Stromal cell of bone marrow (primary cell): ENCODE measurements at places on chromosomes 16 and 17.

GRCh38 chr16:59067205-59067604 is 333.1 kb upstream of the GOT2 start:
- no peak for DNase-seq

- DNase-seq, result no peak
Observed at GRCh38 chr16:88844419-88845036, 12.2 kb downstream of the GALNS start.

DNA sequence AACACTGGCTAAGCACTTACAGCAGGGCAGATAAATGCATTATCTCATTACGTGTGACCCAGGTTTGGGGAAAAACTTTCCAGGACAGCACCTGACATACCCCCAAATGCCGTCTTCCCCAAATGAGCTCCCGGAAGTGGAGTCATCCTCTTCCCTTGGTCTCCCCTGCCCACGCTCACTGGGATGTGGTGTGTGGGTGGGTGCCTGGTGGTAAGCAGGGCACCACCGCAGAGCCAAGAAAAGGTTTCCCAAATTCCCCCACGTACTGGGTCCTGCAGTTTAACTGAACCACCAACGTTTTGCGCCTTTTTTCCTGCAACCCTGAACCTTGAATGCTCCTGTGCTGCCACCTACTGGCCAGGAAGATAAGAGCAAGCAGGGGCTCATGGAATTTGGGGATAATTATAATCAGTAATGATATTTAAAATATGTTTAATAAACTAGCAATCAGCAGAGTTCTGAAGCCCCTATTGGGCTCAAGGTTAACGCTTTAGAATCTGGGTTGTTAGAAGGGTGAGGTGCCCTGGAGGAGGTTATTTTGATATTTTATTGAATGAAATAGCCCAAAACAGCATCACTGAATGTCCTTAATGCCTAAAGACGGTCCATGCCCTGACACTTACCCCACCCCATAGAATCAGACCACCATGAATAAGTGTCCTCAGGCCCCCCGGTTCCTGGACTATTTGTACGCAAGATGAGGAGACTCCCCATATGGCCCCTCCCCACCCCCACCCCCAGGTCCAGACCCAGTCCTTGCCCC is 8.0 kb downstream of the SPPL2C start:
- peak; percentile 18 for DNase-seq

DNA sequence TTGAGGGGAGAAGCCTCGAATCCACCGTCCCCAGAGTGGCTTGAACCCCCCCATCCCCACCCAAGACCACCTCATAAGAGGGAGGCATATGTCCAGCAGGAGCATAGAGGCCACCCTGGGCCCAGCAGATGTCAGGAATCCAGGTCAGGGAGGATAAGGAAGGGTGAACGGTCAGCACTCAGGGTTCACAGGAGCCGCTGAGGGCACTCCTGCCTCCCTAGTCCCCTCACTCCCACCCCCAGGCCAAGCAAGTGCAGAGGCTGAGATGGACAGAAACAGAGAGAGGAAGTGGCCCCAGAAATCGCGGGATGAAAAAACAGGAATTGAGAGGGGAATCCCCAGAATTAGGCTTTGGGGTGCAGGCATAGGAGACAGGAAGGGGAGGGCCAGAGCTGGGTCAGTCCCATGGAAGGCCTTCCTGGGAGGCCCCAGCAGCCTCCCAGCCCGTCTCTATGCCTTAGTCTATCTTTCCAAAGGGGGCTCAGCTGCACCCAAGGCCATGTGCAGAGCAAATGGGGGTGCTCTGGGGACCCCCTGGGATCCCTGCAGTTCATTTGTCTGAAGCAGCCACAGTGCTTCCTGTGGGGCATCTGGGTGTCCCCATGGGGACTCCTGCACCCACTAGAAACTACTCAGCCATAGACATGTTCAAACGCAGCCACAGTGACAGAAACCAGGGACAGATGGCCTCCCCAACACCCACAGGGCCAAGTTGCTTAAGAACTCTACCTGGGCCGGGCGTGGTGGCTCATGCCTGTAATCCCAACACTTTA is 1.7 kb downstream of the CMTM3 start:
- no peak for DNase-seq

DNA sequence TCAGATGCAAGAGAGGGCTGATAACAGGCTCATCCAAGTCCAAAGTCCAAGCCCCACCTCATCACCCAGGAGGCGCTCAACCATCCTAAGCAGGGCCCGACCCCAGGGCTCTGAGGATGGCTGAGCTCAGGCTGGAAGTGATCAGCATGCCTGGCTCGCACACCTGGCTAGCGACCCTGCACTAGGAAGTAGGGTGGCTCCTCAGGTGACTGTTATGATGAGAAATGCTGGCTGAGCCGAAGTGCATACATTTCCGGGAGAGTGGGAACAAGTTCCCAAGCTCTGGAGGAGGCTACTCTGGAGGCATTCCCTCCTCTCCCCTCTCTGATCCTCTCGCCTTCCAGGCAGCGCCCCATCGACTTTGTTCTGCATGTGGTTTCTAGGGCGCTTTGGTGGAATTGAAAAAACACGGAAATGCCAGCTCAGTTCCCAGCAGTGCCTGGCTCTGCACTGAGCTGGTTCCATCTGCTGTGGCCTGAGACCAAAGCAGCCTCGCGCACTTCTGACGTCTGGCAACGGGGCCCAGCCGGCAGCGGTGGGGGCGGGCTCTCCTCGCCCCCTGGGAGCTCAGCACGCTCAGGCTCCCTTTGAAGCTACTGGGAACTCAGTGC is 130.3 kb downstream of the IRF8 start:
- DNase-seq, result no peak

GRCh38 chr17:19673623-19674022 is 25.1 kb downstream of the ALDH3A2 start:
- DNase-seq, result no peak

GRCh38 chr16:69243479-69243878 is 56.5 kb downstream of the SNTB2 start:
- DNase-seq, result peak; percentile 51

GRCh38 chr17:2904135-2904534 is 107.9 kb downstream of the RAP1GAP2 start:
- no peak for DNase-seq

DNA sequence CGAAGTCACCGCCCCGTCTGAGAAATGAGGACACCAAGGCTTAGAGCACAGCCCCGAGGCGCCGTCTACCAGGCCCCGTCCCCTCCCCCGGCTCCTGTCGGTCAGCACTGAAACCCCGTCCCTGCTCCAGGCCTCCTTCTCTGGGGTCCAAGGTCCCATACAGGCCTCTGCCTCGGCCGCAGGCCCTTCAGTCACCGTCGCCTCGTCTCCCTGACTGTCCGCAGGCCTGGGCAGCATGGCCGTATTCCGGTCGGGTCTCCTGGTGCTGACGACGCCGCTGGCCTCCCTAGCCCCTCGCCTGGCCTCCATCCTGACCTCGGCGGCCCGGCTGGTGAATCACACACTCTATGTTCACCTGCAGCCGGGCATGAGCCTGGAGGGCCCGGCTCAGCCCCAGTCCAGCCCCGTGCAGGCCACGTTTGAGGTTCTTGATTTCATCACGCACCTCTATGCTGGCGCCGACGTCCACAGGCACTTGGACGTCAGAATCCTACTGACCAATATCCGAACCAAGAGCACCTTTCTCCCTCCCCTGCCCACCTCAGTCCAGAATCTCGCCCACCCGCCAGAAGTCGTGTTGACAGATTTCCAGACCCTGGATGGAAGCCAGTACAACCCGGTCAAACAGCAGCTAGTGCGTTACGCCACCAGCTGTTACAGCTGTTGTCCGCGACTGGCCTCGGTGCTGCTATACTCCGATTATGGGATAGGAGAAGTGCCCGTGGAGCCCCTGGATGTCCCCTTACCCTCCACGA is 617 bp downstream of the COASY start:
- no peak for DNase-seq

GRCh38 chr17:17750881-17751280 is 69.6 kb downstream of the RAI1 start:
- no peak for DNase-seq

GRCh38 chr17:7835814-7836595 is 2.0 kb downstream of the KDM6B start:
- DNase-seq, result peak; percentile 65

DNA sequence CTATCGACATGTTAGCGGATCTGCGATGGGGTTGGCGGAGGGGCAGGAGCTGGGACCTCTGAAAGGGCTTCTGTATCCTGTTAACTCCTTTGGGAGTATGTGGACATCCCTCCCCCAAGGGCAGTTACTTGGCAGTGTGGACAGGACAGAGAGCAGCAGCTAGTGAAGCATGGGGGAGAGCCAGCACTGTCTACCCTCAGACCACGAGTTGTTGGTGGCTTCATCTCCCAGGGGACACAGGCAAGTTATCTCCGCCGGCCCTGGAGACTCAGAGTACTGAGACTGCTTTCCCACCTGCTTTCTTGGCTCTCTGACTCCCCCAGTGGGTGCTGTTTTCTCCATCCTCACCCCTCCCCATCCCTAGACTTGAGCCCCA is 5.3 kb upstream of the GFAP start:
- no peak for DNase-seq

- no peak for DNase-seq
Observed at GRCh38 chr17:19336938-19337711, 25.4 kb downstream of the B9D1 start.

DNA sequence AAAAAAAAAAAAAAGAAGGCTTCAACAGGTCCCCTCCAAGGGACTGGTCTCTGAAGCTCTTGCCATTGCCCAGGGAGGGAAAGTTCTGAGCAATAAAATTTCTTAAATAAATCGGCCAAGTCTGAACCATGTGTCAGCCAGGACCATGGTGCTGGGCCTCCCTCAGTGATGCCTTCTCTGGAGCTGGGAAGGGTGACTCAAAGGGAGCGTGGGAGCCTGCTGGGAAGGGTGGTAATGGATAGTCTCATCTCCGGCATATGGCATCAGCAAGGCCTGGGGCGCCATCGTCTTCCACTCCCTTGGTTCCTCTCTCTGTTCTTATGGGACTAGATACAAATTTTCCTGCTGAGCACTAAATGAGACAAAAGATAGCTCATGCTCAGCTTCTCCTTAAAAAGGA is 2.3 kb downstream of the VKORC1 start:
- DNase-seq, result no peak

DNA sequence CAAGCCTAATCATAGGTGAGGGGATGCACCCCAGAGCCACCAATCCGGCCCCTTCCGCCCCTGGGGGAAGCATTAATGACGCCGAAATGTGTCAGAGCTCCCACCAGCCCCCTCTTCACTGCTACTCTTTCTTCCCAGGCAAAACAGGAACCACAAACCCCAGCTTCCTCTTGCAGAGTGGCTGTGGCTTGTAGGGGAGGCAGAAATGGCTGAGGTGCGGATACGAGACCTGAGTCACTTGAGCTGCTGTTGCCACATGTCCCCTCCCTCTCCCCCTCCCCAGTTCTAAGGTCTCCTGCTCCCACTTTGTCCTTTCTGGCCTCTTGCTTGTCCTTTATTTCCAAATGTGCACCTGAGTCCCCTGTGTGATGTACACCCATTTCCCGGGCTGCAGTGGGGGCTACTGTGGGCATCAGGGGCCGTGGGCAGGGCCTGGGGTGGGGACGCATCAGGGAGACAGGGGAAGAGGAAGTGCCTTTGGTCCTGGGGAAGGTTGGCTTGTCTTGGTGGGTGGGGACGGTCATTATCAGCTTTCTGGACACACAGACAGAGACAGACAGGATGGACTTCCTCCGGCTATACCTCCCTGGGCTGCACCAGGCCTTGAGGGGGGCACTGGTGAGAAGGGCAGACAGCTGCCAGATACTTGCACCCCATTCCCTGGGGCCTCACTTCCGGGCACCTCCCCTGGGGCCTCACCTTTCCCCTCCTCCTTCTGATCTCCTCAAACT is at the start of gene APOBR:
APOBR (plus strand) TSS at position 523 of the 731 bp plus-strand sequence; CDS start at position 562, 39 bp downstream.
- DNase-seq, result no peak

DNA sequence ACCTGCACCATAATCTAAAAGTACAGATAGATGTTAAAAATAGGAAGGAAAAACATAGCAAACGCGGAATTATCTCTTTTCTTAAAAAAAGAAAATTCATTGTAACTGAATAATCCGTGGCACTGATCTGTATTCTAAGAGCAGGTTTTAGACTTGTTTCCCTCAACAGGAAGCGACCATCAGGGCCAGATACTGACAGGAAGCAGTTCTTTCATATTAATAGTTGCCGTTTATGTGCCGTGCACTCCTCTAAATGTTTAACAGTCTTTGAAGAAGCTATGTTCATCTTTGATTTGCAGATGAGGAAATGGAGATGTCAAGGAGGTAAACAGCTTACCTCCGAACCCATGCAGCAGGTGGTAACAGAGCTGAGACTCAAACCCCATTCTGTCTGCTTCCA is 23.6 kb downstream of the DYNLRB2 start:
- DNase-seq, result no peak

DNA sequence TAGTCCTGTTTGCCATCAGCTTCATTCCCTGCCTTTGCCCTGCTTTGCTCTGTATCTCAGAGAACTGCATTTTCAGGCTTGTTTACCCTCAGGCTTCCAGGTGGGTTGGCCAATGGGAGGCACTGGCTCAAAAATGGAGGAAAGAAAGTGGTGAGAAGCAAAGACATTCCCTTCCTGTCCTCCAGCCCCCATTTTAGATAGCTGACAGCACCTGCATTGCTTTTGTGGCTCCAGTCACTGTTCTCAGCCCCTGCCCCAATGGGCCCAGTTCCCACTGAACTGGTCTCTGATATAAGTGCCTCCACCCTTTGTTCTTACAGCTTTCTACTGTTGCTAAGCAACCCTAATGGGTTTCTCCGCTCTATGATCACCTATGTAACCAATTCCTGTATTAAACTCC is 19.4 kb upstream of the SDK2 start:
- DNase-seq, result no peak

- no peak for DNase-seq
Observed at GRCh38 chr17:49435671-49436029, 21.0 kb upstream of the PHB1 start.

GRCh38 chr17:6752068-6752909 is 3.6 kb upstream of the XAF1 start:
- DNase-seq, result peak; percentile 99

DNA sequence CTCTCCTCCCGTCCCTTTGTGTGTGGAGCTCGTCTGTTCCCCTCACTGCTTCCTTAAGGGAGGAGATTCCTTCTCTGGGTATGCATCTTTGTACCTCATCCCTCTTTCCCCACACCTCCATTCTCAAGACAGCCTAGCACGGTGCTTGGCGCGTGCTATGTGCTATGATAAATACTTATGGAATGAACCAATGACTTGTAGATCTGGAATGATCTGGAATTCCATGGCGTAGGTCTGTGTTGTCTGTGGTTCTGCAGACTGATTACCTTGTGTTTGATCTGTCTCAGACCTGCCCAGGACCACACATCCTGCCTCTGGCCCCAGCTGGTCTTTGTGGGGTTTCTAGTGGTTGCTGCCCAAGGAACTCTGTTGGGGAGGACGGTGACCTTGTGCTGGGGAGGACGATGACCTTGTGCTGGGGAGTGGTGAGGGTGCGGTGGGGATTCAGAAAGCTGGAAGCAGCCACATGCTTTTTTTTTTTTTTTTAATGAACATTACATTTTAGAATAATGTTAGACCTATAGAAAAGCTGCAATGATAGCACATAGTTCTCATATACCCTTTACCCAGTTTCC is 33.5 kb upstream of the ETV4 start:
- no peak for DNase-seq
